DMS153 (cell line): ENCODE measurements at places on chromosomes 7 and 10.

GRCh38 chr7:14924398-14924797 lies 21.8 kb upstream of the DGKB start:
- DNase-seq, result no peak

- no peak for DNase-seq
Observed at GRCh38 chr7:19585761-19586160, 123.1 kb downstream of the POLR1F start.

DNA sequence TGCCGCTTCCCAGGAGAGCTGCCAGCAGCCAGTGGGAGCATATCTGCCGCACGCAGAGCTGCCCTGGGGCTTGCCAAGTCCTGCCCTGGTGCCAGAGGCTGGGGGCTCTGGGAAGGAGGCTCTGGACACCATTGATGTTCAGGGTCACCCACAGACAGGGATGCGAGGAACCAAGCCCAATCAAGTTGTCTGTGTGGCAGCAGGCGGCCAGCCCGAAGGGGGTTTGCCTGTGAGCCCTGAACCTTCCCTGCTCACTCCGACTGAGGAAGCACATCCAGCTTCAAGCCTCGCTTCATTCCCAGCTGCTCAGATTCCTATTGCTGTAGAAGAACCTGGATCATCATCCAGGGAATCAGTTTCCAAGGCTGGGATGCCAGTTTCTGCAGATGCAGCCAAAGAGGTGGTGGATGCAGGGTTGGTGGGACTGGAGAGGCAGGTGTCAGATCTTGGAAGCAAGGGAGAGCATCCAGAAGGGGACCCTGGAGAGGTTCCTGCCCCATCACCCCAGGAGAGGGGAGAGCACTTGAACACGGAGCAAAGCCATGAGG lies 94.6 kb downstream of the TACC2 start:
- no peak for DNase-seq

DNA sequence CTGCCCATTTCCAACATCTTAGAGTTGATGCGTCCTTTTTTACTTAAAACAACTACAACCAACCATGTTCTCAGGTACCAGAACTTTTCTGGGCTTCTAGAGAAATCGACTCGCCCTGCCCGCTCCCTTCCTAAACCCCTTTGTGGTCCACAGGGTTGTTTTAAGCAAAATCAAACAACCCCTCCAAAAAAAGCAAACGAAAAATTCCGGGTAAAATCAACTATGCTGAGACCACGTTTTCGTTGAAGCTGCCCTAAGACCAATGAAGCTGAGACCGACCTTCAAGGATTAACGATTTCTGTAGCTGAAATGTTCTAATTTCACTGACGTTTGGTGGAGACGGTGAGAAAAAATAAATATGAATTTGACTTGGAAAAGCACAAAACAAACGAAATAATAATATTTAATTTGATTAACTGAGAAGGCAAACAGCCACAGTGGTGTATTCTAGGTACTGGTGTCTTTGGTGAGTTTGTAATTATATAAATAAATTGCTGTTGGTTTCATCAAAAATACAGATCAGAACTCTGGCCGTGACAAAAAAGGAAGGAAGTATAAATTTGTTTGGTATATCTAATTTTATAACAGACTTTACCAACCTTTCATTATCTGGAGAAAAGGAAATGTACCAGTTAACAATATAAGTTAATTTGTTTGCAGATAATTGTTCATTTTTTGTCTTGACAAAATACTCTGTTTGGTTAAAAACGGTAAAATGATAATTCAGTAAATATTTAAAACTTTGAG lies 4.7 kb upstream of the IGF2BP3 start:
- no peak for DNase-seq

DNA sequence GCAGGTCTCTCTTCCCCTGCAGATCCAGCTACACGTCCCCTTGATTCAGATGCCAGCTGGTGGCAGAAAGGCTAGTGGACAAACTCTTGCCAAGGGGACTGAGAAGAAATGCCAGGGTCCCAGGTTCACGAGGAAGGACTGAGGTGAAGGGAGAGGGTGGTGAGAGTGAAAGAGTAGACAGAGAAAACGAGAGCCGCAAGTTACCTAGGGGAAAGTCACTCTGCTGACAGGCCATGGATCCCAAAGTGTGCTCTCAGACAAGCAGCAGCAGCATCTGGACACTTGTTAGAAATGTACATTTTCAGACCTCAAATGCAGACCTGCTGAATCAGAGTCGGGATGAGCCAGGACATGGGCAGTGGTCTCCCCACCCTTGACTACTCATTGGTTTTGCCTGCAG lies 192.3 kb downstream of the FGFR2 start:
- no peak for DNase-seq

DNA sequence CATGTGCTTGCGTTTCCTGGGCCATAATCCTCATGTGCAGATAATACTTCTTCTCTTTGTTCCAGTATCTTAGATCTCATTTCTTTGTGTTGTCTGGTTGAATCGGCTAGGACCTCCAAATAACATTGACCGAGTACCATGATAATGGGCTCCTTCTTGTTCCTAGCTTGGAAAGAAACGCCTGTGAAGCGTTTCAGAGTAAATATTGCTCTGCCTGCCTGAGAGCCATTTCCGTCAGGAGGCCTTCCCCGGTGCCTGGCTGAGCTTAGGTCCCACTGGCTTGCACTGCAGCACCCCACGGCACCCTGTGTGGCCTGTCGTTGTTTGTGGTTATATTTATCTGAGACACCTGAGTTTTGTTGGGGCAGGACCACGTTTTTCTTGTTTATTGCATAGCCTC lies 17.7 kb downstream of the FOXK1 start:
- DNase-seq, result peak; percentile 32

- no peak for DNase-seq
Observed at GRCh38 chr7:11358637-11359036, 385.0 kb downstream of the PHF14 start.

DNA sequence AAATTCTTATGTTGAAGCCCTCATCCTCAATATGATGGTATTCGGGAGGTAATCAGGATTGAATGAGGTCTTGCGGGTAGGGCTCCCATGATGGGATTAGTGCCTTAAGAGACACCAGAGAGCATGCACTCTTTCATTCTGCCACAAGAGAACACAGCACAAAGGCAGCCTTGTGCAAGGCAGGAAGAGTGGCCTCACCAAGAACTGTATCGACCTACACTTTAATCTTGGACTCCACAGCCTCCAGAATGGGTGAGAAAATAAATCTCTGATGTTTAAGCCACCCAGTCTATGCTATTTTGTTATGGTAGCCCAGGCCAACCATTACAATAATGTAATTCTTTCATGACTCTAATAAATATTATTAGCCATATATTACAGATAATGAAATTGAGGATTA lies 8.4 kb downstream of the SEM1 start:
- no peak for DNase-seq

- peak; percentile 49 for DNase-seq
Observed at GRCh38 chr7:89623018-89623672, 531.1 kb upstream of the STEAP1 start.

GRCh38 chr7:45404622-45405021 lies 169.5 kb upstream of the ADCY1 start:
- no peak for DNase-seq

GRCh38 chr10:104435822-104436221 lies 82.2 kb downstream of the CFAP58 start:
- DNase-seq, result no peak

DNA sequence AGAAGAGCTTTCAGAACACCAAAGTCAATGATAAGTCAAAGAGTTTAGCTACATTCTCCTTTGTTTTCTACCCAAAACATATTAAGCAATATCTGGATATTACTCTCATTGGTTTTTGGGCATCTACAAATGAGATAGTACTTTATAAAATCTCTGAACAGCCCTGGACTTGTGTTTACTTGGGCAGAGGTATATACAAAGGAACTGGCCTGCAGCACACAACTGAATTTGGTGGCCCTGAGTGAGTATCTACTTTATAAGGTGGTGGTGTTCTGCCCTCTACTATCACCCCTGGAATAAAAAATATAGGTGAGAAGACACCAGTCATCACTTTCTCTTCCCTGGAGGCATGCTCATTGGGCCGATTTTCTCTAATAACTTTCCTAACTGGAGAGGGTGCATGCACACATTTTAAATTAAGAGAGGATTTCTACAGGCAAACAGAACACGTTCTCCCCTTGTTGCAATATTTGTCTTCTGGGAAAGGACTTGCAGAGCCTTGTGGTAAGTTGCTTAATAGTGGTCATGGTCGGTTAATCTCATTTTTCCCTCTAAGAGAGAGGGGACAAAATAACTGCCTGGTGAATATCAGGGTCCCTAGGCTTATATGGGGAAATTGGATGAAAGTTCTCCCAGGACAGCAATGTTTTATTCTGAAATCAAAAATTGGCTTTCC lies 41.1 kb downstream of the OTUD1 start:
- DNase-seq, result no peak

GRCh38 chr7:49294611-49295010 lies 370.3 kb downstream of the CDC14C start:
- no peak for DNase-seq

DNA sequence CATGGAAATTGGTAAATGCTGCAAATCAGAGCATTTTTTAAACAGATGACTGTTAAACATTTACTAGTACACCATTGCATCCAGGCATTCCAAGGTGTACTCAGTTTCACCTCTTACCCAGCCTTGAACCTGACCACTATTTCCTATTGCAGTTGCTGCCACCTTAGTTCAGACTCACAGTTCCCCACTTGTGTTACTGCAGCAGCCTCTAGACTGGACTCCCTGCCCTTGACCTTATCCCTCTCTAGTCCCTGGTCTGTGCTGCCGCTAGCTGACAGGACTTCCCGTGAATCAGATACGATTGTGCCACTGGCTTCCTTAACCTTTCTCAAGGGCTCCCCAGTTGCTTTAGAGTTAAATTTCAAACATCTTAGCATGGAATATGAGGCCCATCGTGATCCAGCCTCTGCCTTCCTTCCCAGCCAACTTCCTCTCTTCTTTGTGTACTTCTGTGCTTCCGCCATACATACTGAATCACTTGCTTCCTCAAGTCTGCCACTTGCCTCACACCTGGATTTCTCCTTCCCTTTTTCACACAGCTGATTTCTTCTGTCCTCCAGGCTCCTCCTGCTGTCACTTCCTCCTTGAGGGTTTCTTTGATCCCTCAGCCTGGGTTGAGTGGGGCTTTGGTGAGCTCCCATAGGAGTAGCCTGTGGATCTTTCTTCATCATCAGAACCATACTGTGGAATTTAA lies 118.7 kb upstream of the GJD4 start:
- DNase-seq, result no peak

DNA sequence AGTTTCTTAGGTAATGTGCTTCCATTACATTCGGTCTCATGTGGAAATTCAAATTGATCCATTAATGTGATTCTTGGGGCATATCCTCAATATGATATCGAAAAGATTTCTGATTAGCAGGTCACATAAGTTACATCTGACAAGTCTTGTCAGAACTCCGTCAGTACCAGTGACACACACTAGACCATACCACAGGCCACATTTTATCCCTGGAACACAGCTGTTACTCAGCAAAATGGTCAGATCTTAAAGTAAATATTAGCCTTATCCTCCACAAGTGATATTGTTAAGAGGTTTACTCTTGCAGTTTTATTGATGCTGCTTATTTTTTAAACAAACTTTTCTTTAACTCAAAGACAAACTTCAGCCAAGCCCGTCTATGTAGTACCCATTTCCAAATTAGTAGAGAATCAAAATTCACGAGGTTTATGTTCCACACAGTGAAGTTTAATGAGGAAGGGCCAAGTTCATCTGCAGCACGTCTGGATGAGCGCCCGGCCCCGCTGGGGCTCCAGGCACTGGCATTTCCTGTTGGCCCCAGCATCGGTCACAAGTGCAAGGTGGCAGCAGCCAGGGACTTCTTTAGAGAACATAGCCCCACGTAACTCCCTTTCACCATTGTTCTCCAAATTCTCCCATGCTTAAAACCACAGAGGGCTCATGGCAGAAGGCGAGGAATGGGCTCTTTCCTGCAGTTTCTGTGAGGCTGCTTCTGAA lies 132.2 kb downstream of the VIPR2 start:
- DNase-seq, result no peak

DNA sequence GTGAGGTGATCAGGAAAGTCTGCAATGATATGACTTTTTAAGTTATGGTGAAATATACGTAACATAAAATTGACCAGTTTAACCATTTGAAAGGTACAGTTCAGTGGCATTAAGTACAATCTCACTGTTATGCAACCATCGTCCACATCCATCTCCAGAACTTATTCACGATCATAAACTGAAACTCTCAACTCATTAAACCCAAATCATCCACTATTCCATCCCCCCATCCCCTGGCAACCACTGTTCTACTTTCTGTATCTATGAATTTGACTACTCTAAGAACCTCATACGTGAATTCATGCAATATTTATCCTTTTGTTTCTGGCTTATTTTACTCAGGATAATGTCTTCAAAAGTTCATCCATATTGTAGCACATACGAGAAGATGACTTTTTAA lies 48.4 kb downstream of the TFAM start:
- DNase-seq, result no peak

GRCh38 chr7:139698278-139698677 lies 79.5 kb downstream of the HIPK2 start:
- DNase-seq, result no peak

DNA sequence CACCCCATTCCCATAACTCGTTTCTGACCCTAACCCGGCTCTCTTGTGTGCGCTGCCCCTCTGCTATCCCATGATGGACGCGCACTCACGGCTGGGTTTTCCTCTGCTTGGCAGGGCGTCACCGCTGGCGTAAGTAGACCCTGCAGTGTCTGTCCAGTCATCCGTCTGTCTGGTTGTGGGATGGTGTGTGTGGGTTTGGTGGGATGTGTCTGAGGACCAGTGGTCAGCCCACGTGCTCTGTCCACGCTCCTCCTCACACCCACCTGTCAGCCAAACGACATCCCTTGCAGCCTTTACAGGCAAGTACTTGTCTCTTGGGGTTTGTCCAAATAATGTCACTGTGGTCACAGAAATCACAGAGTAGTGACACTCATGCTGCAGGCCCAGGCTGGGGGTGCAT lies 20.8 kb downstream of the LDB3 start:
- no peak for DNase-seq

GRCh38 chr7:35513828-35514227 lies 181.1 kb downstream of the HERPUD2 start:
- DNase-seq, result no peak

GRCh38 chr10:97582169-97582568 lies 2.0 kb upstream of the HOGA1 start:
- no peak for DNase-seq

DNA sequence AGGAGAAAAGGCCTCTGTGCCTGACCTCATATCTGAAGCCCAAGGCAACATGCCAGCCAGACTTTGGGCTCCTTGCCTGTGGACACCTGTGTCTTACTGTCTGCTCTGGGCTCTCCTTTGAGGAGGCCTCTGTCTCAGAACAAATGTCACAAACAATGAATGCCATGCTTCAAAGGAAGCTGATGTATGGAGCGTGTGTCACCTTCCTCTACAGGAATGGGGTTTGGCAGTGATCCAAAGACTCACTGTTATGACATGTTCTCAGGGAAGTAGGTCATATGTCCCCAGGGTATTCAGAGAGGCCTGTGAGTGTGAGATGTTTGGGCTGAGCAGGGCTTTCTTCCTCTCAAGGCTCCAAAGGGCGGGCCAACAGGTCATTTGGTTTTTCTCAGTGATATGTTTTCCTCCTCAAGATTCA lies 38.4 kb downstream of the PTPRE start:
- DNase-seq, result peak; percentile 2

GRCh38 chr7:73869011-73869798 lies 8.2 kb downstream of the TMEM270 start:
- DNase-seq, result no peak

- no peak for DNase-seq
Observed at GRCh38 chr7:1844951-1845390, 174.9 kb downstream of the ELFN1 start.

- no peak for DNase-seq
Observed at GRCh38 chr7:55071411-55072175, 52.8 kb downstream of the EGFR start.

- DNase-seq, result no peak
Observed at GRCh38 chr7:140348161-140348849, 50.0 kb downstream of the SLC37A3 start.

- peak; percentile 65 for DNase-seq
Observed at GRCh38 chr10:77267703-77268675, 369.6 kb downstream of the KCNMA1 start.
